ENCODE measurements at places on chromosomes 3 and 15.

DNA sequence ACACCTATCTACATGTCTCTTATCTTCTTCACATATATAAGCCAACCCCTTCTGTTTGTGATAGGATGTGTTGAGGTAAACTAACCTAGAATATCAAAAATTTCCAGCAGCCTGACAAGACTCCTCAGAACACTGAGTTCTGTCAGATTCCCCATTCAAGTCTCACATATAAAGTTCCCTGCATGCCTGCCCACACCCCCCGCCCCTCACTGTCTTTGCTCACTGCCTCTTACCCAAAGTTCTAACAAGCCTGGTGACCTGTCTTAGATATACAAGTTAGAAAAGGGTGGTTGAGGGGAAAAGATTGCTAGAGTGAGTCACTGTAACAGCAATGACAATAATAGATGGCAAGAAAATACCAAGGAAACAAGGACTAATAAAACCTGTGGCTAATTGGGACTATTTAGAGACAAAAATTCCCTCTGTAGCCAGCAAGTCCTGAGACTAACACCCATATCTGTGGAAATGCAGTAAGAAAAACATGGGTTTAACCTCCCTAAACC is 40.1 kb downstream of the FBXO22 start:
- no peak for DNase-seq

DNA sequence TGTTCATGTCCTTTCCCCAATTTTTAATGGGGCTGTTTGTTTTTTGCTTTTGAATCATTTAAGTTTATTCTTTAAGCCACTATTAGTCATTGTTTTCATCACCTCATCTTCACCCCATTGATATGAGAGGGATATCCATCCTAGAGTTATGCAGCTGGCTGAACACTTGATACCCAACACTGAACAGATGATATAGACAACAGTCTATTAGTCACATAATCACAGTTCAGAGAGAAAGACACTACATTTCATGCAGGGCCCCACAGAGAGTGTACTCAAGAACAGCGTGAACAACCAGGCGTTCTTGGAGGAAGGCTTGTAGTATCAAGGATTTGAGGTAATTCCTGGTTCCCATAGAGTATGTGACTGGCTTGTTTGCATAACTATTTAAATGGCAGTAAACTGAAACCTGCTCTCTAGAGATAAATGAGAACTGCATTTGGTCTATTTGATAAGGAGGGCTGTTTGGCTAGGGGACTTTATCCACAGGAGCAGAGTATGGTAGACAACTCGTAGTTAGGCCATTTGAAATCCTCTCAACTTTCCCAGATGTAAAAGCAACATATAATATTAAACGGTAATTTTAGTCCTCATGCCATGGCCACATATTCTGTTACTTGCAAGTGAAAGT is 618.7 kb downstream of the SI start:
- no peak for DNase-seq

- no peak for DNase-seq
These were observed 514.3 kb downstream of the PDCD6IP start for GRCh38 chr3:34312684-34313083.

- peak; percentile 37 for DNase-seq
These were observed 13.7 kb downstream of the CELF6 start for GRCh38 chr15:72306211-72306785.

DNA sequence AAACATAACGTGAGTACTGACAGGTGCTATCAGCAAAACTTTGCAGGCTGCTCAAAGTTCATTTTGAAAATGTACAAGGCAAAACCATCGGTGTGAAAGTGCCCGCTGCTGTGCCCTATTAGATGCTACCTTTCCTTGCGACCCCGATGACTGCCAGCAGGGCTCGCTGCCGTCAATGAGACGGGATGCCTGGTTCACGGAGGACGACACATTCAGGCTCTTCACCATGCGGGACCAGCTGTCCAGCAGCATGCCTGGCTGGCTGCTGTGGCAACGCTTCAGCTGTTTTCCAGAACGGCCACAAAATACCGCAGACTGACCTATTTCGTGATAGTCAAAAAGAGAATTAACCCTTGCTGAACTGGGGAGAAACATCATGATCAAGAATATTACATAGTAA is 92.7 kb upstream of the OCA2 start:
- no peak for DNase-seq

GRCh38 chr15:78396186-78396814 is 41.7 kb upstream of the IREB2 start:
- no peak for DNase-seq

DNA sequence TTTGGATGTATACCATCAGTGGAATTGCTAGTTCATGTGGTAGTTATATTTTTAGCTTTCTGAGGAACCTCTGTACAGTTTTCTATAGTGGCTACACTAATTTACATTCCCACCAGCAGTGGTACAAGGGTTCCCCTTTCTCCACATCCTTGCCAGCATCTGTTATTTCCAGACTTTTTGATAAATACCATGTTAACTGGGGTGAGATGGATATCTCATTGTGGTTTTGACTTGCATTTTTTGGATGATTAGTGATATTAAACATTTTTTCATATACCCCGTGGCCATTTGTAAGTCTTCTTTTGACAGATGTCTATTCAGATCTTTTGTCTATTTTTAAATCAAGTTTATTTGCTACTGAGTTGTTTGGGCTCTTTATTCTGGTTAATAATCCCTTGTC is 455.6 kb upstream of the RARB start:
- no peak for DNase-seq

- no peak for DNase-seq
These were observed 10.4 kb downstream of the CLDN11 start for GRCh38 chr3:170429050-170429449.

GRCh38 chr3:133494469-133494868 is 79.0 kb upstream of the CDV3 start:
- DNase-seq = peak; percentile 19

- DNase-seq = no peak
These were observed 103.6 kb downstream of the ADAMTS9 start for GRCh38 chr3:64584179-64584578.

GRCh38 chr15:99614749-99615288 is 49.0 kb downstream of the MEF2A start:
- peak; percentile 72 for DNase-seq

DNA sequence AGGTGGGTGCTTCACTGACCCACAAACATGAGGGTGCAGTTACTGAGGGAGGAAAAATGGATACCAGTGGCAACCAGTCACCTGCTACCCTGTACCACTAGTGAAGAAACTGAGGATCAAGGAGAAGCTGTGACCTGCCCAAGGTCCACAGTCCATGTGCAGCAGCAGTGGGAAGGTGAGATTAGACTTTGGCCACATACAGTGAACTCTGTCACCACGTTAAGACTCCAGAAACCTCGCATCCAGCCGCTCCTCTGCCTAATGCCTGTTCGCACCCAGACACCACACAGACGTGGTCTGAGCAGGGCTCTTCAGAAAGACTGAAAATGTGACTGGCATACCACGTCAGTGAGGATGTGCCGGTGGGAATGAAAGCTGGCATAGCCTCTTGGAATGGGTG is 20.0 kb downstream of the TPRA1 start:
- DNase-seq = no peak

- no peak for DNase-seq
These were observed 10.3 kb upstream of the ARID3B start for GRCh38 chr15:74530771-74531143.

DNA sequence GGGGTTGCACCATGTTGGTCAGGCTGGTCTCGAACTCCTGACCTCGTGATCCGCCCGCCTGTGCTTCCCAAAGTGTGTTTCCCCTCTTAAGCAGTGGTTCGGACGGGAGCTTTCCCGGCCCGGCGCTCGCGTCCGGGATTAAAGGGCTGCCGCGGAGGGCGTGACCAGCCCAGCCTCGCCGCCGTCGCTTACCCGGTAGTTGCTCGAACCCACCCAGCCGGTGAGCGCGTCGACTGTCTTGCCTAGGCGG is 513 bp downstream of the CLASP2 start:
- DNase-seq = peak; percentile 78

GRCh38 chr3:4724051-4724629 is 231.0 kb downstream of the ITPR1 start:
- peak; percentile 71 for DNase-seq

GRCh38 chr3:39434574-39434973 is 28.1 kb downstream of the RPSA start:
- DNase-seq = no peak

GRCh38 chr3:175255698-175256097 is 396.6 kb downstream of the NAALADL2 start:
- DNase-seq = no peak

- no peak for DNase-seq
These were observed 497.7 kb downstream of the OCA2 start for GRCh38 chr15:27601239-27601960.

DNA sequence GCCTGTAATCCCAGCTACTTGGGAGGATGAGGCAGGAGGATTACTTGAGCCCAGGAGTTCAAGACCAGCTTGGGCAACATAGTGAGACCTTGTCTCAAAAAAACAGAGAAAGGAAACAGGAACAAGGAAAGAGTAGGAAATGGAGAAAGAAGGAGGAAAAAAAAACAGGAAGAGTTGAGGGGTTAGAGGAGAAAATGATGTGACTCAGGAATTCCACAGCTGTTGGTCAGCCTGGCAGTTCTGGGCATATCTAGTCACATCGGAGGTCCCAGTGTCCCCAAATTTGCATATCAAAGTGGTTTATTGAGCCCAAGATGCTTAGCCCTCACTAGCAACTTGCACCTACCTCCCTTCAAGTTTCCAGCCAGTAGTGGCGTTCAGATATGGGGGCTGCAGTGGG is 18.8 kb upstream of the JMJD7 start:
- DNase-seq = peak; percentile 40

DNA sequence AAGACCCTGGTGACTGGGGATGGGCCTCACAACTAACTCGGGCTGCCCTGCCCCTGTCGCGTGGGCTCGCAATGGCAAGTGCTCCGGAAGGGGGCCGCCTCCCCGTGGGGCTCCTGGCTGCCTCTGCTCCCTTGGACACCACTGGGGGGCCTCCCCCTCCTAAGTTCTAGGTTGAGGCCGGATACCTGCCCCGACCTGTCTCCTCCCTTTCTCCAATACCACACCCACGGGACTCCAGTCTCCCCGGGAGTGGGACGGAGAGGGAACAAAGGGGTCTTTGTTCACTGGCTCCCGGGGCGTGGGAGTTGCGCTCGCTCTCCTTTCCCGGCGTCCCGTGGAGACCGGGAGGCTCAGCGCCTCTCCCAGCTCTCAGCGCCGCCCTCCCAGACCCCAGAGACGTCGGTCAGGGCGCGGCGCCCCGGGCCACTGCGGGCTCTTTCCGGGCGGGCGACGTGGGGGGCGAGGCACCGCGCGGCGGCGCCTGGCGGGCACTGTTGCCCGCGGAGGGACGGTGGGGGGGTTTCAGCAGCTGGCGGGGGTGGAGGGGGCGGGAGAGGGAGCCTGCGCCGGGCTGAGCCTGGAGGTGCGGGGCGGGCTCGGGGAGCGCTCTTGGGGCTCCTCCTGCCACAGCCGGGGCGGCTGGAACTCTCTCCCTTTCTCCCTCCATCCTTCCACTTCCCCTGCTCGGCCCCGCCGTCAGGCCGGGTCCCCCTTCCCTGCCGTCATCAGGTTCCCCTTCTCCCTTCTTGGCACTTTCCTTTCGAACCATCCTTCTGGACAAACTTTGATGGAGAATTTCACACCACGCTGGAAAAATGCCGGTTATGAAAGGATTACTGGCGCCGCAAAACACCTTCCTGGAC is at the start of gene KCNH8:
TSS of gene KCNH8 (plus strand) at position 606 of the 863 bp plus-strand sequence. CDS start at position 816, 210 bp downstream.
- DNase-seq = no peak

DNA sequence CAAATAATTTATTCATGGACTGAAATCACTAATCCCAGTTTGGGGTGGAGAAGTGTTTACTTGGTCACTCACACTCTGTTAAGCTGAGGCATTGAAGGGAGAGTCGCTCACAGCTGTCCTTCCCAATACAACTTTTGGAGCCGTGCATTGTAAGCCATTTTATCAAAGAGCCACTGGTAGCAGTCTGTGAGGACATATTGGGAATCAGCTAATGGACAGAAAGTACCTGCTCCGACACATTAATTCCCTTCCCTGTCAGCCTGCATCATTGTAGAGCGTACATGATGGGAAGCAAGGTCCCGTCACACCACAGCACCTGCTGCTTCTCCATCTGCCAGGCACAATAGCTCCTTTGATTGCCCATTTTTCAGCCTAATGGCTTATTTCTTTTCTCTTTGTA is 643.2 kb downstream of the SQOR start:
- no peak for DNase-seq

DNA sequence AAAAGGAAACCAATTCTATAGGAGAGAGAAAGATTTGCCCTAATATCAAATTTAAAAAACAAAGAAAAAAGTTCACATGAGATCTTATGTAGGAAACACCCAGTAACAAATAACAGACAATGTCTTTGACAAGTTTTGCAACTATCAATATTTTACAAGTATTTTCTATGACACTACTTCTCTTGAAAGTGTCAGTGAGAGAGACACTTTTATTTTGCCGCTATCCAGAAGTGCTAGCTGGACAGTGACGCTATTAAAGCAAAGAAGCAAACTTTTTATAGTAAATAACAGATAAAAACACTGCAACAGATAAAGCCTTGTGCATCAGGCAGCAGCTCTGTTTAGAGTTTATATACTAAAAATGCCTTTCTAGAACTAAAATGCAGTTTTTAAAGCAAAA is 13.3 kb downstream of the LYSMD2 start:
- no peak for DNase-seq

DNA sequence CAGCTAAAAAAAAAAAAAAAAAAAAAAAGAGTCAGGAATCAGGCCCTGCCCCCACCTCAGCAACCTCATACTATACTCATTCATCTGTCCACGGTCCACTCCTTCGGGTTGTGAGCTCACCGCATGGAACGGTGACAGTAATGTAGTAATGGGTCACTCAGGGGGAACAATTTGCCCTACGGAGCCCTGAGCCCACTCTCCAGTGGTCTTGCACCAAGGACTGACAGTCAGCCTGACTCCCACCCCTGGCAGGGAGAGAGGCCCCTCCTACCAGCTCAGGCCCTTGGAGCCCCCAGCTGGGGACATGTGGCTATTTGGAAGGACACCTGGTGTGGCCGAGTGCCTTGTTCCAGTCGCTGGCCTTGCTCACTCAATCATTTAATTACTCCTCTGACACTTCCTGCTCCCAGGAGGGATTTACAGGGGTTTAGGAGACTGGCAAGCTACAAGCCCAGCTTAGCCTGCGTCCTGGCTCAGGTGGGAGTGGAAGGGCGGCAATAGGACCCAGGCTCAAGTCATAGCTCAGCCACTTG is 19.9 kb upstream of the CACNA2D2 start:
- DNase-seq = no peak

DNA sequence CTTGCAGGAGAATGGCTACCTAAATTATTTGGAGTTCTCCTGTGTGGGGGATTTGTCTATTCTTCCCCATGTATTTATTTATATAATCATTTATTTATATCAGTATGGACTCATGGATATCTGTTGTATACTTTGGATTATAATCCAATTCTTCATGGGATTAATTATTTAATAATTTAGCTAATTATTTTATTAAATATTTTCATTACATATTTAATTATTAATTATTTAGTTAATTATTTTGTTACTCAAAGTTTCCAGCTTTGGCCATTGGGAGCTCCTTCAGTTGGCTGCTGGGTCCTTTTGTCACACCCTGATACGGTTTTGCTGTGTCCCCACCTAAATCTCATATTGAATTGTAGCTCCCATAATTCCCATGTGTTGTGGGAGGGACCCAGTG is 3.3 kb upstream of the PRR20G start:
- no peak for DNase-seq

GRCh38 chr3:108242776-108243175 is 20.6 kb upstream of the IFT57 start:
- DNase-seq = no peak

- DNase-seq = no peak
These were observed 30.0 kb upstream of the PLSCR4 start for GRCh38 chr3:146280864-146281263.
